T-helper 2 cell treated with Interferon-gamma antibody and Interleukin-4, amounts not matched to agents 5 μg/mL and 100 μg/mL, for 36 hours (primary cell): ENCODE measurements at places on chromosomes 16 and 17.

DNA sequence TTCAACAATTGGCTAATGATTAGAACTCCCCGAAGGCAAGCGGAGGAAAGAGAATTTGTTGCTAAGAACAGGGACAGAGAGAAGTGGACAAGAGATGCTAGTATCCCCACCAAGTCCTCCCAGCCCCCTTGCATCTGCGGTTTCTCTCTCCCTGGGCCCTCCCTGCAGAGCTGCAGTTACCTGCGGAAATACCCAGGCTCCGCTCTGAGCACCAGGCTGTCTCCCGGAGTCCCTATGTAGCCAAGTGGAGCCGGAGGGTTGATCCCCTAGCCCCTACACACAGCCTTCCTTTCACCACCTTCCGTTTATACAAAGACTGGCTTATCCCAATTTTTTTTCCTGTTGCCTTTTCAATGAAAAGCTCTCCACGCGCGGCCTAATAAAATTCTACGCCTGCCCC, 834.4 kb downstream of the KCNJ2 start:
- no peak for DNase-seq

DNA sequence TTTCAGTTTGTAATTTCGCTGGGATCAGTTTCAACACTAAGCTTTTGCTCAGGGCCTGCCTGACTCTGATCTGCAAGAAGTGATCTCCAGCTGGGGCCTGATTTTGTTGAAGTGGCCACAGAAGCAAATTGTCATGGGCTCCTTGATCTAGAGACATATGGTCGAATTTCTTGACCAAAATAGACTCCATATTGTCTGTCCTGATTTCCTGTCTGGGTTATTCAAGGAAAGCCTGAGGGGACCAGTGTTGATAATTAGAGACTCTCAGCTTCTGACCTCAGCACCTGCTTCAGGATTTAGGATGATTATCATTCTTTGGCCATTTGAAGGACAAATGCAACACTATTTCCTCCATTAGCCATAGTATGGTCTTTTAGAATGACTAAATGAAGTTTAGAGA, 48.9 kb upstream of the MSI2 start:
- no peak for DNase-seq

GRCh38 chr17:49249890-49250522, 19.4 kb upstream of the PHOSPHO1 start:
- DNase-seq = no peak

- DNase-seq = no peak
Observed at GRCh38 chr16:13080531-13080930, 179.1 kb downstream of the SHISA9 start.

- DNase-seq = no peak
Observed at GRCh38 chr17:48600244-48601098, 4.3 kb downstream of the HOXB6 start.

DNA sequence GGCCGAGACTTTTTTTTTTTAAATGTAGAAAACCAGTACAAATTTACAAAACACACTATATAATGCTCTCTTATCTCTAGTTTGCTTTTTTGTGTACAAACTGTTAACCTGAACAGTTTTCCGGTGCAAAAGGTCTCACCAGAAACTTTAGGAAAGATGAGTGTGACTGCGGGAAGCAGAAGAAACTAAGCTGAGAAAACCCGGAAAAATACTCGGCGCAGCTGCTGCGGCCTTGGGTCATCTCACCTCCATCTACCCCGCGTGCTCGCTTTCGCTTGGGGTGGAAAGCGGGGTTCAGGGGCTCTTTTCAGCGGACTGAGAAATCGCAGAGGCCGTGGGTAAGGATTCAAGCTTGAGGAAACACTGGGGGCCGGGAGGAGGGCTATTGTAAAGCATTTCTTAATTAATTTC, 1.8 kb downstream of the SALL1 start:
- DNase-seq = no peak

DNA sequence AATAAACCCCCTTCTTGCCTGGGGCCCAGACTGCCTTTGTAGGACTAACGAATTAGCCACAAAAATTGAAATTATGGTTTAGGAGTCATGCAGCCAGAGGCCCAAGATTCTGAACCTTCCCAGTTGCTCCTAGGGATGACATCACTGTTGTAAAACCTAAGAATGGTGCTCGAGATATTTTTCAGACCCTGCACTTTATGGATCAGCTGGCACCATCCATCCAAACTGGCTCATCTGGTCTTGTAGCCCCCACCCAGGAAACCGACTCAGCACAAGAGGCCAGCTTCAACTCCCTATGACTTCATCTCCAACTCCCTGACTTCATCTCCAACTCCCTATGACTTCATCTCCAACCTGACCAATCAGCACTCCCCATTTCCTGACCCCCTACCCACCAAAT, 10.9 kb upstream of the EVPL start:
- DNase-seq = no peak

GRCh38 chr17:14305785-14306496, 5.1 kb downstream of the HS3ST3B1 start:
- no peak for DNase-seq

DNA sequence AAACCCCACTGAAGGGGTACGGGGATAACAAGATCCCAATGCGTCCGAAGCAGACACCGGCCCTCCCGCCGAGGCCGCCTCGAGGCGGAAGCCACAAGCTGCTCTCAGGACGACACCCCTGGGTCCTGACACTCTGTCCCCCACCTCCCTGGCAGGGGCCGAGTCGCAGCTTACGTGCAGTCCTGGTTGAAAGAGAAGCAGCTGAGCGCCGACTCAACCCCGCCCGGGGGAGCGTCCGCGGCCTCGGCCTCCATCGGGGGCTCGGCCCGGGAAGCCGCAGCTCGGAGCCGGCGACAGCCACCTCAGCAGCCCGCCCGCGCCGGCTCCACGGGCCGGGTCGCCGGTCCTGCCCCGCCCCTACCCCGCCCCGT, at the start of gene WIPI1:
WIPI1 (minus strand) TSS at position 329 of the 371 bp plus-strand sequence; CDS start at position 254, 75 bp downstream.
- no peak for DNase-seq

DNA sequence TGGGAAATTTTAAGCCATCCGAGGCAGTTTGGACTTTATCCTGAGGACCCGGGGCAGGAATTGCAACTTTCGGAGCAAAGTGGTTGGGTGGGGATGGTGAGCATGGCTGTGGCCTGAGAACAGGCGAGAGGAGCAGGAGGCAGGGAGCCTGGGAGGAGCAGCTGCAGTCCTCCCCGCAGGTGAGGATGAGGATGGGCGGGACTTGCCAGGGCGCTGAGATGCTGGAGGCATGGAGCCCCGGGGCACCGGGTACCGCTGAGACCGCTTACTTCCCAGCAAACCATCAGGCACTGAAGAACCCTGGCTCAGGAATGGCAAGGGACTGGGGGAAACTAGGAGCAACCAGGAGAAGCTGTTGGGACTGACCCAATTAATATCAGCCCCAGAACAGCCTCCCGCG, 210.8 kb downstream of the GSG1L start:
- no peak for DNase-seq

GRCh38 chr17:66002812-66003211, 189.1 kb downstream of the CEP112 start:
- no peak for DNase-seq

- DNase-seq = no peak
Observed at GRCh38 chr17:48609033-48609432, 1.8 kb downstream of the HOXB7 start.

GRCh38 chr17:43784628-43785101, 4.4 kb downstream of the CFAP97D1 start:
- DNase-seq = no peak

DNA sequence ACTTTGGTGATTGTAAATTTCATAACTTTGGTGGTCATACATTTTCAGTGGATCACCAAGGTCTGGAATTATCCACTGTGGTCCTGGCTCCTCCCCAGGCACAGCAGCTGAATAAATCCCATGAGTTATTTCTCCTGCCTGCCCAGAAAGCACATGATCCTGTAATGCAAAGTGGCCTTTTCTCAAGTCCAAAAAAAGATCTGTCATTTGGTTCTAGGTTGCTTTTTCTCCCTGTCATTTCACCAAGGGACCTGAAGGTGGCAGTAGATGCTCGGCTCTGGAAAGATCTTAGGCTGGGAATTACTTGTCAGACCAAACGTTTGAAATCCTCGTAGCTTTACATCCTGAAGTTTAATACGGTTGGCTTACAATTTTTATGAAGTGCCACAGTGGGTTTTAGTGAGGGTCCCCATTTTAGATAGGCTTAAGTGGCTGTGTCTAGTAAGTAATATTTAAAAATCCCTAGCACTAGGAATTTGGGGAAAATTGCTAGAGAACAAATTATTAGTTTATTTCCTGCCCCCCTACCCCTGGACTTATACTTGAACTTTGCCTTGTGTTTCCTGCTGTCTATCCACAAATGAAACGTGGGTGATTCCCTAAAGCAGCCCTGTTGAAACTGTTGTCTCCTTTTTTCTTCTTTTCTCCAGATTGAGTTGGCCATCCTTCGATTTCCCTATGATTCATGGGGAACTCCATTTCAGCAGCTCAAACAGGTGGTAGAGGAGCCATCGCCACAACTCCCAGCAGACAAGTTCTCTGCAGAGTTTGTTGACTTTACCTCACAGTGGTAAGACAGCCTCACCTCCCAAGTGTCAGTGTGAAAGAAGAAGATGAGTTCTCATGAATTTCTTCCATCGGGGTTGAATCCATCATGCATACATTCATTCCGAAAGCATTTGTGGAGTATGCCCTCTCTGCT, 111.7 kb downstream of the MAP2K6 start:
- DNase-seq = no peak
